ENCODE measurements at places on chromosomes 11 and 22. TPM values are rescaled to one million over a fixed set of nuclear protein-coding genes. Genes with fewer than 3 reads are reported as not detected.

MCHR1 gene
- polyA plus RNA-seq: 0.42 TPM

RAC2 gene
- polyA plus RNA-seq: 0.73 TPM

SEPTIN5 gene
- polyA plus RNA-seq: 0.33 TPM

- DNase-seq: no peak
Observed at GRCh38 chr11:106384429-106384828, 307.0 kb downstream of the AASDHPPT start.

- DNase-seq: no peak
Observed at GRCh38 chr11:68454767-68455166, 5.8 kb upstream of the PPP6R3 start.

DNA sequence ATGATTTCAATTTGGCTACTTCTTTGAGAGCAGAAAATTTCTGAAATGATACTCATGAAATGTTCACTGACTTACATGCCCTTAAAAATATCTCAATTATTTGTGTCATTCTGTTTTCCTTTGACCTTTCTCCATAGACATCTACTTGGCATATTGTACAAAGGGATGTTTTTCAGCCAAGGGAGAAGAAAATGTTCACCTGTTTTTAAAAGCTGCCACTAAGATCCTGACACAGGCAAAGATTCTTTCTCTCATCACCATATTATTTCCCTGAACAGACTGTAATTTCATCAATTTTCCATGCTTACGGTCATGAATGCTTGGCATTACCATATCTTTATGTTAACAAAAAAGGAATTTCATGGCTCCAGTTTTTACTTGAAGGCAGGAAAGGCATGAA lies 67.4 kb upstream of the DBX1 start:
- DNase-seq: no peak
